A549 treated with CORT108297 at 1 μM for 4 hours (cell line): ENCODE measurements at places on chromosomes 5 and 9. TPM values are rescaled to one million over a fixed set of nuclear protein-coding genes. Genes with fewer than 3 reads are reported as not detected.

CTSV gene
- 11.6 to 15.8 TPM (median 13.0 TPM) in 5 replicates for total RNA-seq

IFNA21 gene
- not detected in 5 replicates for total RNA-seq

PTPDC1 gene
- total RNA-seq = 3.3 to 5.1 TPM (median 4.1 TPM) in 5 replicates

DDX4 gene
- total RNA-seq = not detected in 5 replicates

ANKRD18A gene
- 8.9 to 14.8 TPM (median 11.5 TPM) in 5 replicates for total RNA-seq

AGPAT2 gene
- total RNA-seq = 63.9 to 116 TPM (median 109 TPM) in 5 replicates
